Adrenal gland (tissue), 19 donors: ENCODE measurements at places on chromosomes 4 and X. TPM values are rescaled to one million over a fixed set of nuclear protein-coding genes. Genes with fewer than 3 reads are reported as not detected.

The SORCS2 gene
- 1.3 TPM for polyA plus RNA-seq

The SOWAHD gene
- 1.4 TPM for polyA plus RNA-seq

The CT45A1 gene
- not detected for polyA plus RNA-seq

The FAM13A gene
- 10.1 TPM for polyA plus RNA-seq

The HSFX3 gene
- not detected for polyA plus RNA-seq

The MAGEA2 gene
- not detected for polyA plus RNA-seq

The SLC2A9 gene
- polyA plus RNA-seq: 2.1 TPM

The FGFRL1 gene
- polyA plus RNA-seq: 24.4 TPM

The PCSK1N gene
- 113 TPM for polyA plus RNA-seq

The P2RY4 gene
- 0.03 TPM for polyA plus RNA-seq

The DMP1 gene
- polyA plus RNA-seq: not detected

The MAGEC2 gene
- not detected for polyA plus RNA-seq

The ARHGAP36 gene
- 30.0 TPM for polyA plus RNA-seq

The GLRB gene
- 1.7 TPM for polyA plus RNA-seq

The SLC10A4 gene
- polyA plus RNA-seq: 0.77 TPM

The RADX gene
- 9.9 TPM for polyA plus RNA-seq

The GPM6B gene
- polyA plus RNA-seq: 4.2 TPM

The ARX gene
- not detected for polyA plus RNA-seq
